Cortex of kidney (tissue), 1 donor: ENCODE measurements at places on chromosomes 6 and 20.

DNA sequence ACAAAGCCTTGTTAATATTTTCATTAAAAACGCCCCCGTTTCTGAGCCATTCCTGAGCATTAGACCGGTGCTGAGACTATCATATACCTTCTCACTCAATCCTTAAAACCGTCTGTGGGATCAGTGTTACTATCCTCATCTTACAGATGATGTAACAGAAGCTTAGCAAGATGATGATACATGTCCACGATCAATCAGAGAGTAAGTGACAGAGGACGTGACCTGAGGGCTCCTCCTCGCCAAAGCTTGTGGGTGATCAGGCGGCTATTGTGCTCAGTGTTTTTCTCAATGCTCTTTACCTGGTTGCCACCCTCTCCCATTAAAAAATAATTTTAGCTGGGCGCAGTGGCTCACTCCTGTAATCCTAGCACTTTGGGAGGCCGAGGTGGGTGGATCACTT, 113.1 kb downstream of the MTHFD1L start:
- no peak for DNase-seq

- DNase-seq: no peak
These were observed 671 bp downstream of the CDH4 start for GRCh38 chr20:61252601-61253263.

GRCh38 chr6:38552121-38552520, 87.6 kb downstream of the BTBD9 start:
- no peak for DNase-seq

GRCh38 chr6:49730251-49730650, 13.9 kb downstream of the CRISP3 start:
- DNase-seq: no peak

GRCh38 chr6:56694002-56694401, 51.3 kb upstream of the DST start:
- DNase-seq: no peak

DNA sequence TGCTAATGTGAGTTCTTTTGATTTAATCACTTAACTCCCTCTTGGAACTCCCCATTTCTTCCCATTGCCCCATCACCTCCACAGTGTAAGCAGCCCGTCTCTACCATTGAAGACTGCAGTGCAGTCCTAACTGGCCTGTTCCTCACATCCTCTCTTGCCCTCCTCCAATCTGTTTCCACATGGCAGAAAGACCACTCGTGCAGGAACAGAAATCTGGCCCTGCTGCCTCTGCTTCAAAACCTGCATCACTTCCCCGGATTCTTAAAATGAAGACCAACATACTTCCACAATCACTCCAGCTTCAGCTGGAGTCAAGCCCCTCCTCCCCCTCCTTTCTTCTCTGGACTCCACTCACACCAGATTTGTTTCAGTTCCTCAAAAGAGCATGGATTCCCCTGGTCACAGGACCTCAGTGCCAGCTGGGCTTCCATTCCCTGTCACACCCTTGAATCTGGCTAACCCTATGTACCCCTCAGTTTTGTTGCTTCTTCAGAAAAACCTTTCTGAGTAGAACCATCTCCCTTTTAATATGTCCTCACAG, 802.3 kb downstream of the MAFB start:
- no peak for DNase-seq

DNA sequence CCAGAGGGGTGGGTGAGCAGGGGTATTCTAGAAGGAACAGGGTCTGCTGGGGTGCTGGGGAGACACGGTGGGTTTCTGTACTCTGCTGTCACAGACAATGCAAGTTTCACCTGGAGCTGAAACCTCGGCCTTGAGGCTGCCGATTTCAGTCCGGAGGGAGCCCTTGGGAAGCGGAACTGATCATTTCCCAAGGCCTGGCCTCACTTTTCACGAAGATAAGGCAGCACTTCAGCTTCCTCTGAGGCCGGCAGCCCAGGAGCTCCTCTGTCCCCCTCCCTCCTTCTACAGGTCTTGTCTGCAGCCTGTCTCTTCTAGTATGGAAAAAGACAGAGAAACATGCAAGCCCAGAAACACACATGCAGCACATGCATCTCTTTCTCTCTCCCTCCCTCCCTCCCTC, 242.1 kb downstream of the CDC5L start:
- DNase-seq: no peak

- DNase-seq: no peak
These were observed 347.5 kb downstream of the CDH4 start for GRCh38 chr20:61599541-61599992.

DNA sequence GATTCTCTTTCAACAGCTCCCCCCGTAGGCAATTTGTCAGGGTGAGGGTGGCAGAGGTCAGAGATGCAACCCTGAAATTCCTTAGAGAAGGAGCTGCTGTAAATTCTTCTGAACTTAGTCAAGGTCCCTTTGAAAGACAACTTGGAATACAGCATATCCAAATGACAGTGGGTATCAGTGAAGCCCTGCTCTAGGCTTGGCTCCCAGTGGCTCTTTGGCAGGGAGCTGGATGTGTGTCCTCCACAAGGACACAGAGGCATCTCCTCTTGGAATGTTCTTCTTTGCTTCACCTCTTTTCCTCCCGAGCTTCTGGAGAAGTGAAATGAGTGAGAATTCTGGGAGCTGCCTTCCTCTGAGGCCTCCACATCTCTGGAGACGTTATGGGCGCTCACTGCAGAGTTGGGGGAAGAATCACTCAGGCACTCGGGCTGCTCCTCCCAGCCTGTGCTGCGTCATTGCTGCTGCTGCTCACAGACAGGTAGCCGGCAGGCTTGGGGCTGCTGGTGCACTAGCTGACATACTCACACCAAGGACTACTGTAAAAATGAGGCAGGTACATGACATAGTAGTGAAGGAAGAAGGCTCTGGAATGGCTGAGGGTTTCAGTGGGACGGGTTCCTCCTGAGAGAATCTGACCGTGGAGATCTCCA, 34.1 kb downstream of the DYNLT1 start:
- no peak for DNase-seq

DNA sequence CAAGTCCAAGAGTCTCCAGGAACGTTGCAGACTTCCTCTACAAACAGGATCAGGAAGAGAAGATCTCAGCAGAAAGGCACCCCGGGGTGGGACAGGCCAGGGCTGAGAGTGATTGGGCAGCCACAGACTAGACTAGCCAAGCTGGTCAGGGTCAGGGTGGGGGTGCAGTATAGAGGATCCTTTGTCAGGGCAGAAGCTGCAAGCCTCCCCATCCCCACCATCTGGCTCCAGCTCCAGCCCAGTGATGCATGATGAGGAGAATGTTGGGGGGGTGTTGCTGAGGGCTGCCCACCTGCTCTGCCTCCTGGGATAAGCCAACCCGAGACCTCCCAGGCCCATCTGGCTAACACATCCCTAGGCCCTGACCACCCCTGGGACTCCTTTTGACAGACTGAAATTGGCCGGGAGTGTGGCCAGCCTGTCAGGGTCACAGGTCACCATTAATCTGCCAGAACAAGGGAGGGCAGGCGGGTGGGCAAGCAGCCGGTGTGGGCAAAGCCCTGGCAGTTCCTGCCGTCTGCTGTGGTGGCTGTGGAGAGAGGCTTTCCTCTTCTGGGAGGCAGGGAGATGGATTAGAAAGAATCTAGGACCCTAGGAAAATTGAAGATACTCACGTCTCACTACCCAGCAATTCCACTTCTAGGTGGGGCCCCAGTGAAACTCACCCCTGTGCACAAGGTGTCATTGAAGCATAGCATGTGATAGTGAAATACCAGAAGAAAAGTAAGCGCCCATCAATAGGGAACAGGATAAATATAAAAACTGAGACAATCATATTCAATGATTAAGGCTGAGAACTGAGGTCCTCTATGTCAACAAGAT, 22.1 kb upstream of the SNTA1 start:
- DNase-seq: no peak

GRCh38 chr6:45686841-45687569, 309.3 kb upstream of the SUPT3H start:
- DNase-seq: no peak

DNA sequence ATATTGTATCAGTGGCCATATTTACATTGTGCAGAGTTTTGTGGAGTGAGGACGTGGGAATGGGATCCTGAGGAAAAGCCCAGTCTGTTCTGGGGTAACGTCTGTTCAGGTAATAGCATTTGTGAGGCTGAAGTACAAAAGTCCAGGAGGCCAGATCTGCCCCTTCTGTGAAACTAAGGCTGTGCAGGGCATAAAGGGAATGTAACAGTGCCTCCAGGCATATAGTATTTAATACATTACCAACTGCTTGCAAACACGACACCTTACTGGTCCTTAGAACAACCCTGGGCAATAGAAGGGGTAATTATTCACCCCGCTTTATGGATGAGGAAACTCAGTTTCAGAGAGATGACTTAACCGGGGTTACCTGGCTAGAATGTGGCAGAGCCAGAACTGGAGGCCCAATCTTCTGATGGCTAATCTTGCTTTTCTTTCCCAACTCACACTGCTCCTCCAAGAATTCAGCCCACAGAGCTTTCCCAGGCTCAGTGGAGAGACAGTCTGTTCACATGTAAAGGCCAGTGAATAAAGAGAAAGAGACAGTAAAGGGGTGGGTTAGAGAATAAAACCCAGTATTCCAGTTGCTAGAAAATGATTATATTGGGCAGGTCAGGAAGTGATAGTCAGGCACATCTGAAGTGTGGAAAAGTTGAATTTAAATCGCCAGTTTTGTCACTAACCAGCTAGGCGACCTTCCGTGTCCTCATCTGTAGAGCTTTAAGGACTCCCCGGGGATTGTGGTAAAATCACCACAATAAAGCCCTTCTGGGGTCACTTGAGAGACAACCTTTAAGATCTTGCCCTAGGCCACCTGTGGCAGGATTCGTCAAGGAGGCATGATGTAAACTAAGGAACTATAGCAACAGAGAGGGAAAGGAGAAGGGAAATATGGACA, 280.7 kb upstream of the CITED2 start:
- DNase-seq: no peak

DNA sequence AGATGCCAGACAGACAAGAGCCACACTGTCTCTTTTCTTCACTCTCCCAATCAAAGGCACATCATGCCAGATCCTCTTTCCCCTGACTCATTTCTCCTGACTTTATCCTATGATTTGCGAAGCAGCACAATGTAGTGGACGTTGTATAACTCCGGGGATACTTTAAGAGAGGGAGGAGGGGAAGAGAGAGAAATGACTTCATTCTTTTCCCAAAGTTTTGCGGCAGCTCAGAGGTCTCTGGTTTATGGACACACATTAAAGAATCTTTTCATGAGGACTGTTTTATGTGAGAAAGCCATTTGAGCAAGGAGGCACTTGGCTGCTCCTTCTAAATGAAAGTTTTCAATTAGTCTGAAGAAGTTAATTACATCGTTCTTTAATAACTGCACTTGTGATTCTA, 75.1 kb upstream of the MC3R start:
- no peak for DNase-seq
